ENCODE measurements at places on chromosomes 13 and 19.

DNA sequence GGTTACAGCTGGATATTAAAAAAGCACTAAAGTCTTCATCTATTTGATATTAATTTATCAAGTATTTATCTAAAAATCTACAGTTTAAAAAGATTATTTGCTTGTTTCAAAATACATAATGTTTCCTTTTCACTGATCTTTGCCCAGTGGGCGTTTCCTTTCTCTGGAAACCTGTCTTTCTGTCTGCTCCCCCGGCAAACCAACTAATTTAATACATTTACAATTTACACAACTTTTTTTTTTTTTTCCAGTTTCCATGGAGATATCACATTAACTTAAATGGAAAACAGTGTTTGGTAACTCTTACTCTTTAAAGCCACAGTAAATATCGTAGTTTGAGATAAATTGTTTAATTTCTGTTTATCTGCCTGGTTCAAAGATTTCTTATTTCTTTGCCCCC, 5.3 kb downstream of the GPC6 start:
- no peak for DNase-seq

DNA sequence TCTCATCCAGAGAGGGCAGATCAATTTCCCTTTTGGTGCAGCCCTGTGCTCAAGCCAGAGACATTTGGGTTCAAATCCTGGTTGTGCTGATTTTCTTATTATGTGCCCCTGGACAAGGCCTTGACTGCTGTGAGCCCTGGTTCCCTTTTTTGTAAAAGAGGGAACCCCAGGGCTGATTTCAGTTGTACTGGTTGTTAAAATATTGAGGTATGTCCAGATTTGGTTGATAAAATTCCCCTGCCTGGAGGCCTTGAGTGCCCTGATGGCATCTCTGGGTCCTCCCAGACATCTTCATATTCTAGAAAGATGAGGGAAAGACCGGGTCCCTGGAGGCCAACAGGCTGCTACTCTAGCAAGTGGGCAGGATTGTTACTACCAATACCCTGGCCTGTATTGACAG, 14.4 kb upstream of the PLAUR start:
- DNase-seq, result no peak

GRCh38 chr19:55383279-55384130, 587 bp downstream of the TMEM238 start:
- DNase-seq, result no peak

- no peak for DNase-seq
Measured at GRCh38 chr19:18761531-18762110, 29.5 kb downstream of the COMP start.

DNA sequence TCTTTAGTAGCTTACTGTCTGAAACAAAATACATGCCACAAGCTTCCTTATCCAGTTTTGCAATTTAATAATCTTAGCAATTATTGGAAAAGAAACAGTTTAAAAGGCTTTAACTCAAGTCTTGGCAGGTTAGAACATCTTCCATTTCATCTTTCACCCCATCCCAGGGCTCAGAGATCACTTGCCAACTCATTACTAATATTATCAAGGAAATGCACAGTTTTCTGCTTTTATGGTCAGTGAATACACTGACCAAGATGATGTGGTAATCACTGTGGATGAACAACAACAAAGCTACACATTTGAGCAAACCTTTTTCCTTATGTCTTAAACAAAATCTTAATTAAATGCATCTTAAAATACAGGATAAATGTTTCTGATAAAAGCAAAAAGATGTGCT, 48.0 kb upstream of the ITM2B start:
- no peak for DNase-seq

GRCh38 chr13:113663934-113664333, 3.1 kb upstream of the GRK1 start:
- DNase-seq, result no peak

- no peak for DNase-seq
Measured at GRCh38 chr19:51938936-51939335, 11.7 kb downstream of the ZNF613 start.

DNA sequence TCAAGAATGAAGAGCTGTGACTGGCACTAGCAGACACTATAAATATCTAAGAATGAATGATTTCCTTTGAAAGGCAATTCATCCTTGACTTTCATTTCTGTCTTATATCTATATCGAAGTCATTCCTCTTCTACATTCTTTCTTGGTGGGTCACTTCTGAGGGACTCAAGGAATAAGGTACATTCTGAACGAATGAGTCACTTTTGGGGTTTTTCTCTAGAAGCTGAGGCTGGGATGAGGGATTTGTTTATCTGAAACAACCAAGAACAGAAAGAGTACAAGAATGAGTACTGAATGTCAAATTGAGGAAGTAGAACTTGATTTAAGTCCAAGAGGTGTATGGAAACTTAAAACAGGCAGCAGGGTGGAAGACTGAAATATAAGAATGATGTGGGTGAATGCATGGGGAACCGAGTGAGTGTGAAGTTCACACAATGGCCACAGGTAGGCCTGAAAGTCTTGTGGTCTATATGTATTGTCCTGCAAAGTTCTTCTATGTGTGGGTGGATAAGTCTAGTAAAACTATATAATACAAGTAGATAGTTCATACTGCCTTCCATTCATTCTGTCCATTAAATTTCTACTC, 343.9 kb downstream of the OXGR1 start:
- DNase-seq, result no peak

DNA sequence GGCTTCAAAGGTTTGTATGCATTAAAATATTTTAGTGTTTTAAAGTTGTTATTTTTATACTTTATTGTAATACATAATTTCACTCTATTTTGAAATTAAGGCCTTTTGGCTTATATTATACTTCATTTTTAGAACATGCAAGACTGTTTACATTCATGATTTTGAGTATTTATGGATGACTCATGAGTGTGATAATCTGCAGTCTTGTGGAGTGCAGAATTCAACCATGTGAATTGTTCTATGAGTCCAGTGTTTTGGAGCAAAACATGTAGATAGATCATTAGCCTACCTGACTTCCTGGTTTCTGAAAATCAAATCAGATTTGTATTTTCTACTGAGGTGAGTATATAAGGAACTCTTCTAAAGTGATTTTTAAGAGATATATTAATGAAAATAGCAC, 241.8 kb downstream of the PCCA start:
- DNase-seq, result no peak

GRCh38 chr13:83853771-83854170, 28.5 kb downstream of the SLITRK1 start:
- DNase-seq, result no peak

DNA sequence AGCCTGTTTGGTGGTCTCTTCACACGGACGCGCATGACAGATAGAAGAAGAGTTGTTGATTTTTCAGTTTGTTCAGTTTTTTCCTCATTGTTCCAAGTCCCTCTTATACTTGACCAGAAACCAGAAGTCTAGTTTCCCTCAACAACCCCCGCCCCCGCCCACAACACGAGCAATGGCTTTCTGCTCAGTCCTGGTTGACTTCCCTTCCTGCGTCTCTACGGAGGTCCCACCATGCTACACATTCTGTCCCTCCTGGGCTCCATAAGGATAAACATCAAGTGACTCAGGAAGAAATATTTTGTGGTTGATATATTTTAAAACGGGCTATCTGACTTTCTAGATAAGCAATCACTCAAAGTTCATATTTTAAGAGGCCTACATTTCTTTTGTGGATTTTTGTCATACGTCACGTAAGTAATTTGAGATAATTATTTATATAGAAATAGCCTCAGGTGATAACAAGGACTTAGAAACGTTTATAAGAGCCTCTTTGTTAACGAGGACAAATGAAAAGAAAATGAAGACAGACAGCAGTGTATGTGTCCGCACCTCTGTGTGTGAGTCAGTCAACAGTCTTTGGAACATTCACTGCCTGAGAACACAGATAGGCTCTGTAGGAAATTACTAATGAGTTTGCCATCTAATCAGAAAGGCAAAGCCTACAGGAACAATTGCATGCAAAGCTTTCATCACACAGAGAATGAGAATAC, 214.4 kb downstream of the RAP2A start:
- no peak for DNase-seq

GRCh38 chr13:112972867-112973576, 4.0 kb downstream of the MCF2L start:
- DNase-seq, result no peak

- DNase-seq, result no peak
Measured at GRCh38 chr13:44734201-44734707, 158.1 kb upstream of the TSC22D1 start.

- no peak for DNase-seq
Measured at GRCh38 chr19:35754370-35755130, 2.3 kb downstream of the HSPB6 start.

DNA sequence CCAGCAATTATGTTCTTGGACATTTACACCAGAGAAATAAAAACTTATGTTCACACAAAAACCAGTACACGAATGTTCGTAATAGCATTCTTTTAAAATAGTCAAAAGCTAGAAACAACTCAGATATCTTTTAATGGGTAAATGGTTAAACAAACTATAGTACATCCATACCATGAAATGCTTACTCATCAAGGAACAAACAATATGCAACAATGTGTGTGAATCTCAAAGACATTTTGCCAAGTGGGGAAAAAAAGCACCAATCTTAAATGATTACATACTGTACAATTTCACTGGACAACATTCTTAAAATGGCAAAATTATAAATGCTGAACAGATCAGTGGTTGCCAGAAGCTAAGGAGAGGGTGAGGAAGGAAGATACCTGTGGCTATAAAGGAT, 36.6 kb downstream of the MYCBP2 start:
- no peak for DNase-seq

DNA sequence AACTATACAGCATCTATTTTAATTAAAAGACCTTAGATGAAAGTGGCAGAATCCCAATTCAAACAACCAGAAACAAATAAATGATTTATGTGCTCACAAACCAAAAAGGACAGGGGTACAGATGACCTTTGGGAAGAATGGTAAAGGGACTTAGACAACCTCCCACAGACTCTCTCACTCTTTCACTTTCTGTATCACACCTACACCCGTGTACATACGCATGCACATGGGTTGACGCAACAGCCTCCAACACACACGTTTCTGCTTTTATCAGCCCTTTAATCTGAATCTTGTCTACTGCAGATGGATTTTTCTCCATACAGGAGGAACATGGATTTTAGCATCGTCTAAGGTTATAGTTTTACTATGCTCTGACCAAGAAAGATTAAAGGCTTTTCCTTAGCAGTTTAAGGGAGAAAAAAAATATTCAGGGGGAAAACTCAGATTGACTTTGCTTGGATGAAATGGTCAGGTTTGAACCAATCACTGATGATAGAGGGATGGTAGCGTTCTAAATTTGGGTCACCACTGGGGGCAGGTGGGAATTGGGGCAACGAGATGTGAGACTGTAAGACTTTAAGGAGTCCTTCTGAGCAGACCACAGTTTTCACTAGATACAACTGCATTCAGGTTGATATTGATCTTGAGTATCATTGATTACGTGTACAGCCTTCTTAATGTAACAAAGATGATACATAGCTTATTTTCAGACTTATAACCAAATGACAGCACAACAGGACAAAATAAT, 166.1 kb downstream of the ITGBL1 start:
- no peak for DNase-seq

GRCh38 chr13:97259798-97260714, 37.9 kb downstream of the MBNL2 start:
- no peak for DNase-seq

GRCh38 chr19:13298565-13299481, 148.6 kb downstream of the IER2 start:
- no peak for DNase-seq

DNA sequence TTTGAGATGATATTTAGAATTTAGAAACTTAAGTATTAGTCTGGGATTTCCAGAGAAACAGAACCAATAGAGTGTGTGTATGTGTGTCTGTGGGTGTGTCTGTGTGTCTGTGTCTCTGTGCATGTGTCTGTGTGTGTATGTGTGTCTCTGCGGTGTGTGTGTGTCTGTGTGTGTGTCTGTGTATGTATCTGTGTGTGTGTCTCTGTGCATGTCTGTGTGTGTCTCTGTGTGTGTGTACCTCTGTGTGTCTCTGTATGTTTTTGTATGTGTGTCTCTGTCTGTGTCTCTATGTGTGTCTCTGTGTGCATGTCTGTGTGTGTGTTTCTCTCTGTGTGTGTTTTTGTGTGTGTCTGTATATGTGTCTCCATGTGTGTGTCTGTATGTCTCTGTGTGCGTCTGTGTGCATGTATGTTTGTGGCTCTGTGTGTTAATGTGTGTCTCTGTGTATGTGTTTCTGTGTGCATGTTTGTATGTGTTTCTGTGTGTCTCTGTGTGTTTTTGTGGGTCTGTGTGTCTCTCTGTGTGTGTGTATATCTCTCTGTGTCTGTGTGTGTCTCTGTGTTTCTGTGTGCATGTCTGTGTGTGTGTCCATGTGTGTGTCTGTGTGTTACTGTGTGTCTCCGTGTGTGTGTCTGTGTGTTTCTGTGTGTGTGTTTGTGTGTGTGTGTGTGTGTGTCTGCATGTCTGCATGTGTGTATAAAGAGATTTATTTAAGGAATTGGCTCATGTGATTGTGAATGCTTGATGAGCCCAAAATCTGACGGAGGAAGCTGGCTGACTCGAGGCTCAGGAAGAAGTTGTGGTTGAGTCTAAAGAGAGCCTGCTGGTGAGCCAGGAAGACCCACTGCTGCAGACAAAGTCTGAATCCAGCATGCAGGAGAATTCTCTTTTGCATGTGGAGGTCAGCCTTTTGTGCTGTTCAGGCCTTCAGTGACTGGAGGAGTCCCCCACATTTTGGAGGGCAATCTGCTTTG, 22.2 kb downstream of the GPR42 start:
- DNase-seq, result no peak

GRCh38 chr19:43700395-43701000, 15.4 kb upstream of the IRGC start:
- no peak for DNase-seq

DNA sequence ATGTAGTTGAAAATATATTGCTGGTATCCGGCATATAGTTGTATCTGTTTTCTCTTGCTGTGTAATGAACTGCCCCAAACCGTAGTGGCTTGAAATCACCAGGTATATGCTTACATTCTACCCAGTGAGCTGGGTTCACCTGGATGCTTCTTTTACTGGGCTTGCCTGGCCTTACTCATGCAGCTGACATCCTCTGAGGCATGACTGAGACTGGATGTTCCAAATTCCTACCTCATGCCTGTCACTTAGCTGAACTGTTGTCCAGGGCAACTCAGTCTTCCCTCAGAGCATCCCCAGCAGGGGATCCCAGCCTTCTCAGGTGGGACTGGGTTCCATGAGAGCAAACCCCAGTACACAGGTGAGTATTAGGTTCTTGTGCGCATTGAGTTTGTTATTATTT, 66.8 kb downstream of the IFT88 start:
- DNase-seq, result no peak
